HCT116 (cell line): ENCODE measurements at places on chromosomes 5 and 9. TPM values are rescaled to one million over a fixed set of nuclear protein-coding genes. Genes with fewer than 3 reads are reported as not detected.

The GLRA1 gene
- total RNA-seq, result not detected

The SPINK13 gene
- total RNA-seq, result not detected

The FAM78A gene
- total RNA-seq, result 3.4 TPM

The ELAVL2 gene
- total RNA-seq, result not detected

The PTBP3 gene
- total RNA-seq, result 102 TPM

The PCDHGB1 gene
- total RNA-seq, result 0.15 TPM

The NUP214 gene
- 35.5 TPM for total RNA-seq

The IFNB1 gene
- total RNA-seq, result not detected

The SLC1A3 gene
- 12.9 TPM for total RNA-seq

The BRD9 gene
- total RNA-seq, result 54.6 TPM

The ANKRD34B gene
- not detected for total RNA-seq

The LPCAT1 gene
- total RNA-seq, result 75.0 TPM

The SURF6 gene
- total RNA-seq, result 30.1 TPM

The GPR21 gene
- 1.1 TPM for total RNA-seq

The NTRK2 gene
- total RNA-seq, result not detected

The LMX1B gene
- total RNA-seq, result 11.3 TPM

The SV2C gene
- total RNA-seq, result not detected

The ADAMTS13 gene
- 9.2 TPM for total RNA-seq

The DAB2 gene
- 5.5 TPM for total RNA-seq

The IRX2 gene
- not detected for total RNA-seq

The PCDHAC2 gene
- total RNA-seq, result 3.2 TPM

The TTC23L gene
- 1.0 TPM for total RNA-seq

The SPTLC1 gene
- total RNA-seq, result 81.7 TPM

The SH3TC2 gene
- 12.8 TPM for total RNA-seq

The MYOZ3 gene
- 0.10 TPM for total RNA-seq

The ZNF366 gene
- not detected for total RNA-seq

The HTR1A gene
- total RNA-seq, result not detected

The RARS1 gene
- 122 TPM for total RNA-seq

The SPINK7 gene
- total RNA-seq, result not detected

The INSL4 gene
- not detected for total RNA-seq

The GADD45G gene
- total RNA-seq, result not detected

The PCBD2 gene
- 10.9 TPM for total RNA-seq
